ENCODE measurements at places on chromosomes 5 and 9.

- DNase-seq = no peak
Observed at GRCh38 chr9:137786511-137786920, 91.1 kb upstream of the CACNA1B start.

GRCh38 chr5:58925627-58926540 is 343.0 kb downstream of the RAB3C start:
- DNase-seq = no peak

DNA sequence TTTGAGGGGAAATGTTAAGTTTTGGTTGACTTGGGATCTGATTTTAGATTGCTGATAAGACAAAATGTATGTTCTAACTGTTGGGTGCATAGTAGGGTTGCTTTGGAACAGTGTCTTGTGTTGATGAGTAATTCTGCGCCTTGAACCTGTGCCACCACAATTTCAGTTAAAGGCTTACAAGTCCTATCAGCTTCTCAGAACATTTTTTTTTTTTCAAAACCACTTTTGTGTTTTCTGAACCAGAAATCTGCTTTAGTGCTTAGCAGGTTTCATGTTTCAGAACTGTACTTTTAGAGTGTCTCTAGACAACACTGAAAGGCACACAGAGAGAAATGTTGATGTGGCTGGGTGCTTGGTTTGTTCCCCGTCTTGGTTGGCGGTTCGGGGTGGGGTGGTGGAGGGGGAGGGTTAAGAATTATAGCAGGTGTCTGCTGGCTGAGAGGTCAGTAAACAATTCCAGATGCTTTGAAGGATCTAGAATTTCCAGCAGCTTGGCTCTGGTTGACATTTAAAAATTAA is 84.6 kb downstream of the ANKRD55 start:
- DNase-seq = peak; percentile 16

DNA sequence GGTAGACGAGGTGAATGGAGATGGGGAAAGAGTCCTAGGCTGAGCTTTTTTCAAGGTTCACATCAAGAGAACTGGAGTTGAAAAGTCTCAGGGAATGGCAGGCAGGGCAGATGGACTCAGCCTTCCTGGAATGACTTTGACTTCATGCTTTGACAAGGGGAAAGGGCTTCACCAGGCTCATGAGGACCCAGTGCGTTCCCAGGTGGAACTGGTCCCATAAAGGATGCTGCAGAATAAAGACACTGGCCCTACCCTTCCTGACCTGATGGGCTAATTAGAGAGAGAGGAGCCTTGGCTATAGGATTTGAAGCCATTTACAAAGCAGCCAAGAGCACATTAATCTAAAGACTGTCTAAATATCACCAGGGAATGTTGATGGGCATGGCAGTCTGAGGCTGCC is 63.8 kb downstream of the IL31RA start:
- DNase-seq = no peak

DNA sequence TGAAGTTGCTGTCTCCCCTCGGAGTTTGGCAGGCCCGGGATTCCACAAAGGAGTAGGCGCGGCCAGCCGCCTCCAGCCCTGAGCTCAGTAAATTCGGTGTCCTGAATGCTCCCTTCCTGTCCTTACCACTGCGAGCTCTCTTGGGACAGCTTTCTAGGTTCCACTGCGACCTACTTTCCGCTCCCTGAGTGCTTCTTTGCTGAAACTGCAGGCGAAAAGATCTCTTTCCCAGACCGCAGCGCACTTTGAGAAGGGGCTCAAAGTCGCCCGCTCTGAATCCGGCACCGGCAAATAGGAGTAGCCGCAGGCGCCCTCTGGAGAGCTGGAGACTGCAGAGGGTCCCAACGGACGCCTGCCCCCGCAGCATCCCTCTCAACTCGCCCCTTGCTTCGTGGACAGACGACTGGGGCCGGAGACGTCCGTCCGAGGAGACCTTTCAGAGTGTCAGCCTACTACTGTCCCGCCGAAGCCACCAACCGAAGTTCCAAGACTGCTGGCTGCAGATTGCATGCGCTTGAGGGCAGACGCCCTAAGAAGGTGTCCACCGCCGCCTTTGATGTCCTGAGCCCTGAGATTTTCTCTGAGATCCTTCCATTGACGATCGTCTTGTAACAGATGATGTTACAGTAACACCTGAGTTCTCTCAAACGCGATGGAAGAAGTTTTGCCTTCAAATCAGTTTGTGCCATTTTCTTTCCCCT is 96.0 kb downstream of the ANXA2R start:
- DNase-seq = no peak

DNA sequence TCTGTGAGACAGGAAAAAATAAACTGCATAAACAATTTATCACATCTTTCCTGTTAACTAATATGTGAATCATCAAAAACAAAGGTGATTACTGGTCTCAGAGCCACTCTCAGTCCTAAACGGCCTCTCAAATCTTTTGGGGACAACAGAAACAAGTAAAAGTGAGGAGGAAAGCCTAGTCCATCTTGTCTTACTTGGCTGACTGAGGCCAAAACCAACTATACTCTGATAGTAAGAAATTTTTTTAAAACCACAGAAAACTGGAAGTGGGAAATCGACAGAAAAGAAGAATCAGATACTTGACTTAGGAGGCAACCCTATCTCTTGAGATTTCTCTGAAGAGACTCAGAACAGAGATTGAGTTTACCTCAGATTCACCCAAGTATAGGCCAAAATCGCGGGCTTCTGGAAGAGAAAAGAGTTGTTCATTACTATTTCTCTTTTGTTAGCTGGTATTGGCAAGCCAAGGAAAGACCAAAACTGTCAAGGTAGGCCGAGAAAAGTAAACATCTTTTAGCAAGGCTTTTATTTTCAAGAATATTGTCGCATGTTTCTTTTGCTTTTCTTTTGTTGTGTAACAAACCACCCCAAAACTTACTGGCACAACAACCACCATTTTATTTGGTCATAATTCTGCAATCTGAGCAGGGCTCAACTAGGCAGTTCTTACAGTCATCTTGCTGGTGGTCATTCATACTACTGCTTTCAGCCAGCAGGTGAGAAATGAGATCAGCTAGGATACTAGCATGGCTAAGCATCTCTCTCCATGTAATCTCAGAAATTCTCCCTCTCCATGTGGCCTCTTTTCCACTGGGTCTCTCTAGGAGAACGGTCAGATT is 46.1 kb downstream of the RFX3 start:
- no peak for DNase-seq

- no peak for DNase-seq
Observed at GRCh38 chr9:16314476-16314875, 556.0 kb downstream of the BNC2 start.

DNA sequence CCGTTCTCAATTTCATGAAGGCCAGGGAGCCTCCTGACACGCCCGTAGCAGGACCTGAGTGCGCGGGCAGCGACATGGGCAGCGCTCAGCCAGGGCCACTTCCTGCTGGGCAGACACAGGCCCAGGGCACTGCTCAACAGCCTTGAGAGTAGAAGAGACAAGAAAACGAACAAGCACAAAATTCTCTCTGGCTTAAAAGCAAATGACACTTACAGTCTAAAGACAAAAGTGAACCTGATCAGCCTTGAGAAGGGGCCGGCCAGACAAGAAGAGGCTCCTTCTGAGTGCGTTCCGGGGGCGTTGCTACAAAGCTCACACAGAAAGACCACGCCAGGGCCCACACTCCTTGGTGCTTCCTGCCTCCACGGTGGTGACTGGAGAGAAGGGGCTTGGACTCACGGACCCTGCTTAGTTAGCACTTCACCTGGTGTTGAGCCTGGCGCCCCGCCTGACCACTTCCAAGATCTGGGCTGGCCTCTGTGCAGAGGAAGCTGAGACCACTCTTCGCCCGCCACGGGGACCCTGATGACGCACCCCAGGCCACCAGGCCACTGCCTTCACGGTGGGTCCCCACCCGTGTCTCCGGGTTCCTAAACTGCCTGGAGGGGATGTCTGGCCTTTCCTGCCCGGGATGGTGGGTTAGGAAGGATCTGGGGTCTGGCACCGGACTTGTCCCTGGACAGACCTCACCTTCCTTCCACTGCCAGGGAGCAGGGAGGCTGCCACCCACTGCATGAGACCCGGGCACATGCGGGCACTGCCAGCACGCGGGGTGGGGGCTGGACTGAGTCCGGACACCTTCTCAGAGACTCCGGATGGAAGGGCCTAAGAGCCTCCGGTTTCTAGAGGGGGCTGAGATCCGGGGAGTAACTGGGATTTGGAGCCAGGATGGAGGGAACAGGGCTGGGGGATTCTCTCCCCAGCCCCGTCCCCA is 1.3 kb downstream of the SLC12A7 start:
- DNase-seq = no peak

- DNase-seq = no peak
Observed at GRCh38 chr9:90891308-90892040, 89.9 kb downstream of the SYK start.

- no peak for DNase-seq
Observed at GRCh38 chr5:86977190-86977589, 290.5 kb upstream of the RASA1 start.

DNA sequence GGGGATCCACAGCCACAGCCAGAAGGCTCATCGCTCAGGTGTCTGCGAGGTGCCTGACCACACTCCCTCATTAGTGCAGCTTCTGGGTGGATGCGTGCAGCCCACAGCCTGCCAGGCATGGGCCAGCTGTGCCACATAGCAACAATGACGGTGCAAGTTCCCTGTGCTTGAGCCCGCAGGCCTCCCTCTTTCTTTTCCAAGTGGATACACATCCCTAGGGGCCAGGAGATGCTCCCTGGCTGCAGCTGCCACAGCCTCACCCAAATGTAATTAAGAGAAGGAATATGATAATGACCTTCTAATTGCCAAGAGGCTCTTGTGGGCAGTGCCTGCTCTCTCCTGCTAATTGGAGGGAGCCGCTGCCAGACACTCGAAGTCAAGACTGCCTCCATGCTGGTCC is 116.0 kb upstream of the PPP1R26 start:
- no peak for DNase-seq

GRCh38 chr5:82938901-82939725 is 138.1 kb downstream of the TMEM167A start:
- DNase-seq = no peak
